ENCODE measurements at places on chromosomes 12 and 14.

DNA sequence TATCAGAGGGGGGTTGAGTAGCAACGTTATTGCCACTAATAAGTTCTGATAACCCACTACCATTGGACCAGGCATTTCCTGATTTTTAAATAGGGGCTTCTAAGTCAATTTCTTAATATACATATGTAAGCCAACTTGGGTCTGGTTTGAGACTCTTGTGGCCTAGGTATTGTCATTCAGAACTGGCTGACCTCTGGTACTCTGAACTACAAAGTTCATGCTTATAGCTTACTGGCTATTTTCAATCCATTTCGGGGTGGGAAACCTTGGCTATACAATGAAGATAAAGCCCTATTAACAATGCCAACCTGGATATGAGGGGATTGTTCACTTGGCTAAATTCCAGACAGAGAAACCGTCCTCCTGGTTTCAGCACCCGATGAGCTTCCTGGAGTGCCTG, 8.7 kb downstream of the DYNLL1 start:
- DNase-seq: no peak

GRCh38 chr14:65354715-65355114, 57.8 kb upstream of the FUT8 start:
- DNase-seq: no peak

GRCh38 chr12:24360907-24361306, 411.4 kb upstream of the SOX5 start:
- peak; percentile 81 for DNase-seq

DNA sequence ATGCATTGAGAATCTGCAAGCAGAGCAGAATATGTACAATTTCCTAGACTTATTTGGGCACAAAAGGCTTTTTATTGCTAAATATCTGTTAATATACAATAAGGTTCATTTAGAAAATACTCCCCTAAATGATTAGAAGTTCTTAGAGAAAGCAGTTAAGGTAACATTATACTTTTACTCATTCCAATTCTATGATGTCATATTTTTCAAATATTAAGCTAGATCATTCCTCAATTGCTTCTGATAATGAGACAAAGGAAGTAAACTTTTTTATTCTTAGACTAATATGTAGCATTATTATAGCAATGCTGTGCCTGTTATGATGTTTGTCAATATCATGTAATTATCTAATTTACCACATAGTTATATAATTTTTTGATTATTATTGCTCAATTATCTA, 447.0 kb downstream of the SLC16A7 start:
- no peak for DNase-seq

DNA sequence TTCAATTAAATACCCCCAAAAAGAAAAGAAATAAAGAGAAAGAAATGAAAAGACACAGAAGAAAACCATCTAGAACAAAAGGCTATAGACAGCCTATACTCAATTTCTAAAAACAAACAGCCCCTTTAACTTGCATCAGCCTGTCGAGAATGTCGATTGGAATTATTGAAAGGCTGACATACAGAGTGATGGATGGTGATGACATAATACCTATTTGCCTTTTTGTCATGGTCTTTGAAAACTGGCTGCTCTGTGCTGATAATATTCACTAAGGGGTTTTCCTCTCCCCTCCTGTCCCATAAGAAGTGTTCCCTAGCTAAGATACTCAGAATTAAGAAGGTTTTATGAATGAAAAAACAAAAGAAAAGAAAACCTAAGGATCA, 393.7 kb downstream of the SOX5 start:
- DNase-seq: no peak

- DNase-seq: no peak
Observed at GRCh38 chr14:30767624-30768023, 106.7 kb upstream of the COCH start.

GRCh38 chr14:77041881-77042545, 13.5 kb upstream of the IRF2BPL start:
- DNase-seq: peak; percentile 92

DNA sequence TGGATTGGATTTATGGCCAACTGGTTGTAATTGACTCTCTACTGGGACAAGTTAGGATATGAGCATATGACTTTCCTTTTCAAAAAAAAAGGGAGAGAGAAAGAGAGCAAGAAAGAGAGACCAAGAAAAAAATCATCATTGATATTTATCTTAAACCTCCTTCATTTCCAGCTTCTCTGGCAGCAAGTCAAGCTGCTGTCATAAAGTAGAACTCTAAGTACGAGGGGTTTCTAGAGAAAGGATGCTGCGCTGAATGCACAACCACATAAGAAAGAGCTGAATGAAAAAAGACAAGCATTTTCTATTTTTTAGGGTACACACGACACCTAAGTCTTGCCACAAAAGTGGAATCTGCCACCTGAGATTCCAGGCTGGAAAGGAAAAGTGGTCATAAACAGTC, 182.6 kb downstream of the SLC25A21 start:
- DNase-seq: no peak

- DNase-seq: no peak
Observed at GRCh38 chr12:115273456-115273855, 589.5 kb upstream of the TBX3 start.

- no peak for DNase-seq
Observed at GRCh38 chr14:61129168-61129745, 148.2 kb downstream of the SLC38A6 start.

- peak; percentile 73 for DNase-seq
Observed at GRCh38 chr14:104970231-104971068, 7.7 kb downstream of the AHNAK2 start.

DNA sequence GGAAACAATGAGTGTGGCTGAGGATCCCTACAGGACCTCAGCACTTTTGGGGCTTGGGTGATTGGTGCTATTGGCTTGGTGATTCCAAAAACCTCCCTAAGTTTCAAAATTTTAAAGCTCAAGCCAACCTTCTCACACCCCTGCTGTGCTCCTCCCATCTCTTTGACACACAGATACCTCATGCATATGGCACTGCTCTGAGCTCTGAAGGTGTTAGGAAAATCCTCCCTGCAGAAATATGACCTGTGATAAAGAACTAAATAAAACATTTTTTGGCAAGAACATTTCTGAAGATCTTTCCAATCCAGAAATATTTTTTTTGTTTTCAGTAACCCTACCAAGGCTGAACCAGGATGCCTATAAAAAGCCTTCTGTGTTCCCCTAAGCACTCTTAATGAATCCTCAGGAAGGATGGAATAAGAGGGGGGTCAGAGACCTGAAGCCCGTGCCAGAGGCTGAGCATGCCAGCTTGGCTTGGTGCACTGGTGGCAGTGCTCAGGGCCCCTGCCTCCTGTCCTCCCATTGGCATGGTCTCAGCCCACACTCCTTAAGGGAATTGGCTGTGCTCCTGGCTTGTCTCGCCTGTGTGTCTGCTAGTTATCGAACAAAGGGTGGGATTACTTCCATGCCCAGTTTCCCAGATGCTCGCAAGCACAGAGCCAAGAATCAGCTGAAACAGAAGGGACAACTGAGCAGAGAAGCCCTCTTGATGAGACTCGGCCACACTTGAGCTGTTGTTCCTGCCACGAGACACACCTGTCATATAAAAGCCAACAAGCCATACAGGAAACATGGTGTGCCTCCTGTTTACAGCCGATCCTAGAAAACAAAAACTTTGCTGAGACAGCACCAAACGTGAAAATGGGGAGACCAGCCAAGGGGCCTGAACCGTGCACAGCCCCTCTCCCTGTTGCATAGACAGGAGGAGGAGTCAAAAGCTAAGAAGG, 132.7 kb upstream of the EEA1 start:
- no peak for DNase-seq

GRCh38 chr14:55977392-55978150, 140.6 kb upstream of the PELI2 start:
- DNase-seq: no peak

- peak; percentile 63 for DNase-seq
Observed at GRCh38 chr12:77324763-77325468, 259.5 kb upstream of the E2F7 start.

DNA sequence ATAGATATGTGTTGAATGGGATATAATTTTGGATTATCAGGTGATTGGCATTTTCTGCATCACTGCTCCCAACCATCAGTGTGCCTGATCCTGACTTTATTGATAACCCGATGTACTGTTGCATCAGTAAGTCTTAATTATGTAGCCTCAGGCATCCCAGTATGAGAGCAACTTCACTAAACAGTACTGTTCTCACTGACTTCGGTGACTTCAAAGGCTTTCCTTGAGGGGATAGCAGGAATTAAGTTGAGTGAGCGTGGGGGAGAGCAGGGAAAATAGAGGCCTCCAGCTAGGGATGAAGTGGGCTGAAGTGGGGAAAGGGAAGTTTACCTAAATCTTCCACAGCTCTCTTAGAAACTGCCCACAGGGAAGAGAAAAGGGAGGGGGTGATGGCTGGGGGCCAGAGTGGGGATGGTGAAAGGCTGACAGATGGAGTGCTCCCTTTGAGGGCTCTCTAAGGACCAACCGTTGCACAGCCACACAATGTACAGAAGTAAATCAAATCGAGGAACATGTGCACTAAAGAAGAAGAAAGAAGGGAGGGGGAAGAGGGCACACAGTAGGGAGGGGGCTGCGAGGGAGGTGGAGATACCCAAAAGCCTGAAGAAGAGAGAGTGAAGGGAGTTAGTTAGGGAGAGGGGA, 10.7 kb upstream of the NEUROD4 start:
- DNase-seq: no peak

- peak; percentile 55 for DNase-seq
Observed at GRCh38 chr12:124686370-124687173, 119.2 kb upstream of the NCOR2 start.

GRCh38 chr12:110998165-110998564, 77.8 kb upstream of the MYL2 start:
- DNase-seq: no peak

Measured in M059J (cell line).